ENCODE measurements at places on chromosomes 16 and 17.

DNA sequence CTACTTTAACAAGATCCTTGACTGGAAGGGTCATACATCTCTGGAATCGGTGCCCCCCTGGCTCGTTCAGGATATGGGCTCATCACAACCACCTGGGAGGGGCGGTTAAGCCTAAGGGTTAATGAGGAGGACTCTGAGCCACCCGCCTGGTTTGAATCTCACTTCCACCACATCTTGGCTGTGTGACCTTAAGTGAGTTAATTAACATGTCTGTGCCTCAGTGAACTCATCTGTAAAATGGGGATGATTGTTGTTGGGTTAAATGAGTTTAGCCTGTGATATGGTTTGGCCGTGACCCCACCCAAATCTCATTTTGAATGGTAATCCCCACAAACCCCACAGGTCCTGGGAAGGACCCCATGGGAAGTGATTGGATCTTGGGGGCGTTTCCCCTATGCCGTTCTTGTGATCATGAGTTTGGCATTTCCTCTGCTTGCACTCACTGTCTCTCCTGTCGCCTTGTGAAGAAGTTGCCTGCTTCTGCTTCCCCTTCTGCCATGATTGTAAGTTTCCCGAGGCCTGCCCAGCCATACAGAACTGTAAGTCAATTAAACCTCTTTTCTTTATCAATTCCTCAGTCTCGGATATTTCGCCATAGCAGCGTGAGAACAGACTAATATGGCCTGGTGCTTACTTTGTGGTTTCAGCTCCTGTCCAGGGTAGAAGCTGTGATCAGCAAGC lies 214.0 kb upstream of the CIBAR2 start:
- no peak for DNase-seq

- DNase-seq: no peak
Observed at GRCh38 chr17:61459142-61459809, 7.1 kb downstream of the TBX4 start.

DNA sequence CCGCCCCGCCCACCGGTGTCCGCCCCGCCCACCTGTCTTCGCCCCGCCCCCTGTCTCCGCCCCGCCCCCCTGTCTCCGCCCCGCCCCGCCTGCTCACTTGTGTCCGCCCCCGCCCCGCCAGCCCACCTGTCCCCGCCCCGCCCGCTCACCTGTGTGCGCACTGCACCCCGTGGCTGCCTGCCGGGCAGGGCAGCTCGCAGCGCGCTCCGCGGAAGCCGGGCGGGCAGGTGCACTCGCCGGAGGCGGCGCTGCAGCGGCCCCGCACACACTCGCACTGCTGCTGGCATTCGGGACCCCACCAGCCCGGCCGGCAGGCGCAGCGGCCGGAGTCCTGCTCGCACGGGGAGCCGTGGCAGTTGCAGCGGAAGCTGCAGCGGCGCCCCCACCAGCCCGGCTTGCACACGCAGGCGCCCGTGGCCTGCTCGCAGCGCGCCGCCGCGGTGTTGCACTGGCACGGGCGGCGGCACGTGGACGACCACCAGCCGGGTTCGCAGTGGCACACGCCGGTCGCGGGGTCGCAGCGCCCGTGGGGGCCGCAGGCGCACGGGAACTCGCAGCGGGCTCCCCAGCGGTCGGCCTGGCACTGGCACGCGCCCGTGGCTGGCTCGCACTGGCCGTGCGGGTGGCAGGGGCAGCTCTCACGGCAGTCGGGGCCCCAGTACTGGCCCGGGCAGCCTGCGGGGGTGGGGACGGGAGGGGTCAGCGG lies 2.1 kb downstream of the SCARF1 start:
- peak; percentile 49 for DNase-seq

GRCh38 chr17:62566996-62567578 lies 60.4 kb upstream of the MRC2 start:
- no peak for DNase-seq

- no peak for DNase-seq
Observed at GRCh38 chr16:27406511-27407128, 4.6 kb downstream of the IL21R start.

DNA sequence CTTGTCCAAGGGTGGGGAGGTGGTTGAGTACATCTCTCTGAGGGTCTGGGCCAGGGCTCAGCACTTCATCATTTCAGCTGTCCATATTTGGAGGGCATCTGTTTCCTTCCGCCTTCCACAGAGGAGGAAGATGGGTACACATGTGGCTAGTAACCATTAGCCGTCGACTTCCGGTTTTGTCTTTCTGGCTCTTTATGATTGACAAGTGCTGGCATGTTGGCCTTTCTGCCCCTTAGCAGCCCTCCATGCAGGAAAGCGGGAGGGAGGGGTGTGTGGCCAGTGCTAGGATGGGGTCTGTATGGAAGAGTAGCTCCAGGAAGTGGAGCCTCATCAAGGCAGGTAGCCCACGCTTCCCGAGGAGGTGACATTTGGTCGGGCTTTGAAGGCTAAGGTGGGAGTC lies 69.6 kb downstream of the RAI1 start:
- no peak for DNase-seq

- DNase-seq: no peak
Observed at GRCh38 chr16:9844361-9844760, 337.9 kb downstream of the GRIN2A start.

DNA sequence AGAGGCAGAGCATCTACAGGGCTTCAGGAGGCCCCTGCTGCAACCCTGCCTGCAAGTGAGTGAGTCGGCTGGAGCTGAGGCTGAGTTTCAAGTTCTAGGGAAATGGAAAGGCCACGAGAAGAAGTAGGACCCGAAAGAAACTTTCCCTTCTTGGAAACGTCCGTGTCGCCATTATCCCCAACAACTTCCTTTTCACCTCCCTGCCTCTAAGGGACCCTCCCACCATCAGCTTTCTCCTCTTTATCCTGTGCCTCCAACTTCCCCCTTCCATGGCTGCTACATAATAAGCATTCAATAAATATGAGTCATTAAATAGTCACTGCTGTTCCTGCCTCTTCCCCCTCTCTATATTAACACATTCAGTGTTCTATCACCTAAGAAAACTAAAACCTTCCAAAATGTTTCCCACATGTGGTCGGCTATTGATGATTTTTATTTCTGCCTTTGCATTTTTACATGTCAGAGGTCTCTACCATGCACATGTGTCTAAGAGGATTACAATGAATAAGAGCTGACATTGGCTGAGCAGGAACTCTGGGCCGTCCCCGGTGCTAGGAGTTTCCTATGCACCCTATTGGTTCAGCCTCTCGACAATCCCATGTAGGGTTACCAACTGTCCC lies 115.9 kb upstream of the TNRC6C start:
- DNase-seq: no peak

DNA sequence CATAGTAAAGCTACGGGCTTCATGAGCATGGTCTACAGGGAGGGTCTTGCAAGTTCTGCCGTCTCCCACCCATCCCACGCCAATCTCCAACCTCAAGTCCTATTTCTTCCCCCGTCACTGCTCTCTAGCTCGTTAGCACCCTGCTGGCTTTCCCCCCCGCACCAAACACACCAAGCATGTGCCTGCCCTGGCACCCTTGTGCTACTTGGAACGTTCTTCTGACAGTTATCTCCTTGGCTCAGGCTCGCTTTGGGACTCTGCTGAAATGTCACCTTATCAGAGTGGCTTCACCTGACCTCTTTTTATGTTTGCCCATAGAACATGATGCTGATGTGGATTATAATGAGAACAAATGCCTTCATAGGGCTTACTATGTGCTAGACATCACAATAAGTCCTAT lies 21.9 kb downstream of the GLYR1 start:
- DNase-seq: no peak

DNA sequence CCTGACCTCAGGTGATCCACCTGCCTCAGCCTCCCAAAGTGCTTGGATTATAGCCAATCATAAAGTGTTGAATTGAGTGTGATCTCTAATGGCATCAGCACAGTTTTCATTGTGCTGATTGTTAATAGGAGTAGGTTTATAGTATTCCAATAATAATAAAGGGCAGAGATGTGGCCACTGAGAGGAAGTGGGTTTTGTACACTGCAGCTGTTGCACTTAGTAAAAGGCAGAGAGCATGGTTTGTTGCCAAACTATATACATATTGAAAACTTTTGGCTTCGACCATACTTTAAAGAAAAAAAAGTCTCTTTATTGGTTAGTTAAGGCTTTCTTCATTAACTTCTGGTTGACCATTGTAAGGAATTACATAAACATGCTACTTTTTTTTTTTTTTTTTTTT lies 185.9 kb downstream of the CDK5R1 start:
- no peak for DNase-seq

DNA sequence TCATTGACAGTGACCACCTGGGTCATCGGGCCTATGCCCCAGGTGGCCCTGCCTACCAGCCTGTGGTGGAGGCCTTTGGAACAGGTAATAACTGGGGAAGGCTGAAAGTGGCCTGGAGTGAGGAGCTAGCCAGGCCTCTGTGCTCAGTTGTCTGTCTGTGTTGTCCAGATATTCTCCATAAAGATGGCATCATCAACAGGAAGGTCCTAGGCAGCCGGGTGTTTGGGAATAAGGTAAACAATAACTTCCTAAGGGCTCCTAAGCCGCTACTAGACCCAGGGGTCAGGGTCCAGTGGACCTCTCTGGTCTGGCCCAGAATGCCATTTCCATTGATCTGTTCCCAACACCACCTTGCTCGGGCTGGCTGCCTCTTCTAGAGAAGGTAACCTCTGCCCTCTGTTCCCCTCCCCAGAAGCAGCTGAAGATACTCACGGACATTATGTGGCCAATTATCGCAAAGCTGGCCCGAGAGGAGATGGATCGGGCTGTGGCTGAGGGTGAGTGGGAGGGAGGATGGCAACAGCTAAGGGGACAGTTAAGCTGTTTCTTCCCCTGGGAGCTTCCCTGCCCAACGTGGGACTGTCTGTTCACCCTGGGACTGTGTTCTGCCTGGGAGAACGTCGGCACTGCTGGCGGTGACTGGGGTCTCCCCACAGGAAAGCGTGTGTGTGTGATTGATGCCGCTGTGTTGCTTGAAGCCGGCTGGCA lies 1.9 kb upstream of the MLX start:
- DNase-seq: no peak

- no peak for DNase-seq
Observed at GRCh38 chr17:69175625-69176456, 34.1 kb upstream of the ABCA6 start.

DNA sequence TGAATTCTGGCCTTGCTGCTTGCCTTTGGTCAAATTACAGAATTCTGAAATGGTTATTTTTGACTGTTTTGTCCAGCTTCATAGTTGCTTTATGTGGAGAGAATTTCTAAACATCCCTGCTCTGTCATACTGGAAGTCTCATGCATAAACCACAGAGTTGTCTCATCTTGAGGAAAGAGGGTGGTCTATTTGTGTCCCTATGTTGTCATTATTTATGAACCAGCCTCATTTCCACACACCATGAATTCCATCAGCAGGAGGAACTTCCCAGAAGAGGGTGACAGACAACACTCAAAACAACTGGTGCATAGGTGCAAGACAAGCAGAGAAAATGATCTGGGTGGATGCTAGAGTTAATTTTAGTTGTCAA lies 525.8 kb upstream of the GOT2 start:
- no peak for DNase-seq

- DNase-seq: no peak
Observed at GRCh38 chr16:72044825-72045359, 9.4 kb upstream of the HP start.

DNA sequence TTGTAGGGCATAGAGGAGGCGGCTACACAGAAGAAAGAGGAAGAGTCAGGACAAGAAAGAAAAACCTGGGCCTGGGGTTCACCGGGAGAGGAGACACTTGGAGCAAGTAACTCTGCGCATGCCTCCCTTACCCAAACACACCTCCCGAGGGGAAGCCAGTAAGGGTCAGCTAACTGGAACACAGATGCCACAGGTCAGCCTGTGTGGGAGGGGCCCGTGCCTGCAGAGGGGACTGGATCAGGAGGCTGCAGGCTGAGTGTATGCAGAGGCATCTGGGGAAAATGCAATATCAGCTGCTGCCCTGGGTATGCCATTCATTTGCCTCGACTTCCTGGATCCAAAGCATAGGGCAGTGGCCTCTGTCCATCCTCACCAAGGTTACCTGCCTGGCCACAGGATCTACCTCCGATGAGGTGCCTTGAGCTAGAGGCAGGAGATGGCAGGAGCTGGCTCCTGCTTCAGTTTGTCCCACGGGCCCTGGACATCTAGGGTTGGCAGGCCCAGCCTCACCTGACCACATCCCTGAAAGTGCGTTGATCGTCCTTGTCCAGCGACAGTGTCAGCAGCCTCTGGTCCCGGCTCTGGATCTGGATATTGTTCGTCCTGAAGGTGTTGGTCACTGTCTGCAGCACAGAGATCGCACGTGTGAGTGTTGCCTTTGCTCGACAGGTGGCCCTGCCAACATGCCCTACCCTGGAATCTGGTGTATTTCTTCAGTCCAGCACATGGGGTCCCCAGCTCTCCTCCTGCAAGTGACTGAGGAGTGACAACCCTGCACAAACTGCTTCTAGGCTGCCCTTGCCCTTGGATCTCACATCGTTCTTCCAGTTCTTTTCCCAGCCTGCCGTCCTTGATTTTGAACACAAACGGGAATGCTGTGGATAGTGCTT lies 4.6 kb upstream of the MFSD6L start:
- DNase-seq: no peak

DNA sequence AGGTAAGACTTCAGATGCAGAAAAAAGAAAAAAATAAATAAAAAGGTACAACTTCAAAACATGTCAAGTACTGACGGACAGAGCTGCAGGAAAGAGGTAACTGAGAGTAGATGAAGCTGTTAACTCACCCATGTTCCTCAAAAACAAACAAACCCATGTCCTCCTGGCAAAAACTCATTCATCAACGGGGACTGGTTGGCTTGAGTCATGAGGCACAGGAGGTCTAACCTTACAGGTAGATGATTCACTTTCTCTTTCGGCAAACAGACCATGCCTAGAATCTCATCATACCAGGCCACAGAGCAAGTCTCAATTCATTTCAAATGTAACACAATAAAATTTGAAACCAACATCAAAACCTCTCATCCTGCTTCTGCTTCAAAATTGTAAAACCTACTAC lies 12.3 kb upstream of the FASN start:
- DNase-seq: no peak

DNA sequence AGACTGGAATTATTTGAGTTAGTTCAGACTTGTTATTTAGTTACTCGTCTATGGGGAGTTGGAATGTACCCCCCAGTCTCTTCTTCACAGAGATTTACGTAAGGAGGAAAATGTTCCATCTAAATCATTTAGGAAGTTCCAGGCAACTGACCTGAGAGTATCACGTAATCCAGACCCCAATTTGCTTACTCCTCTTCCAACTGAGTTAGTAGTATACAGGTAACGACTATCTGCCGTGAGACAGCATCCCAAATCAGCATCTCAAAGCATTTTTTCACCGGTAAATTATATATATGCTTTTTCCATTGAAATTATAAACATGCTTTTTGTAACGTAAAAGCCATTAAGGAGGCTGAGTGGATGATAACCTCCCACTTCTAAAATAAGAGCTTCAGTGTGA lies 214.3 kb upstream of the WSB1 start:
- no peak for DNase-seq

- no peak for DNase-seq
Observed at GRCh38 chr17:36650096-36650775, 48.9 kb downstream of the MRM1 start.

Data from psoas muscle (tissue), 8 donors.